ENCODE measurements at places on chromosomes 11 and 22.

DNA sequence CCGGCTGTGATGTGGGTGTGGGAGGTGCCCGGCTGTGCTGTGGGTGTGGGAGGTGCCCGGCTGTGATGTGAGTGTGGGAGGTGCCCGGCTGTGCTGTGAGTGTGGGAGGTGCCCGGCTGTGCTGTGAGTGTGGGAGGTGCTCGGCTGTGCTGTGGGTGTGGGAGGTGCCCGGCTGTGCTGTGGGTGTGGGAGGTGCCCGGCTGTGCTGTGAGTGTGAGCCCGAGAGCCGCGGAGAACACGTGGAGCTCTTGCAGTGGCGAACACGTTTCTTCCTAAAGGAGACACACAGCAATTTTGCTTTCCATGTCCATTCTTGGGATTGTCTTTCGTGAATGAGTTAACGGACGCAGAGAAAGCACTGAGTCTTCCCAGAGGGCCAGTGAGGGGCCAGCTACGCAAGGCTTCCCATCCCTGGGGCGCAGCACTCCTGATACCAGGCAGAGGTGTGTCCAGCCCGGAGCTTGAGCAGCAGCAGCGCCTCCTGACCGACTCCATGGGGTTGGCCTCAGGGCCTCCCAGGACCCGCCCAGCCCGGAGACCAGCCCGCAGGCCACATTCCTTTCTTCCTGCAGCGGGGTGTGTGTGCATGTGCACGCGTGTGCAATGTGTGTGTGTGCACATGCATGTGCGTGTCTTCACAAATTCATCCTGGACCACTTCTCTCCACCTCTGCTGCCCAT, 245.0 kb upstream of the B3GAT1 start:
- no peak for DNase-seq

DNA sequence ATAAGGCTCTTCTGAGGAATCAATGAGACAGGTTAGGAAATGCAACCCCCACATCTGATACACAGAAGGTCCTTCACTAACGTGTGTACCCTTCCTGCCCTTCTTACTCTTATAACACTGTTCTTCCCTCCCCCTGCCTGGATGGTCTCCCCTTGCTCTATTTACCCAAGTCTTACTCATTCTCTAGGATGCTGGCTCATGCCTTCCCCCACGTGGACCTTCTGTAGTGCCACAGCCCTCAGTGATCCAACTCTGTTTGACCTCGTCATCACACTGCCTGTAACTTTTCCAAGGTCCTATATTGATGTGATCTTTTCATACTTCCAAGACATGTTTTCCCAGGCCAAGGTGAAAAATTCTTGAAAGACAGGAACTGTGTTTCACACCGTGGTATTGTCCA, 79.8 kb downstream of the C11orf58 start:
- no peak for DNase-seq

DNA sequence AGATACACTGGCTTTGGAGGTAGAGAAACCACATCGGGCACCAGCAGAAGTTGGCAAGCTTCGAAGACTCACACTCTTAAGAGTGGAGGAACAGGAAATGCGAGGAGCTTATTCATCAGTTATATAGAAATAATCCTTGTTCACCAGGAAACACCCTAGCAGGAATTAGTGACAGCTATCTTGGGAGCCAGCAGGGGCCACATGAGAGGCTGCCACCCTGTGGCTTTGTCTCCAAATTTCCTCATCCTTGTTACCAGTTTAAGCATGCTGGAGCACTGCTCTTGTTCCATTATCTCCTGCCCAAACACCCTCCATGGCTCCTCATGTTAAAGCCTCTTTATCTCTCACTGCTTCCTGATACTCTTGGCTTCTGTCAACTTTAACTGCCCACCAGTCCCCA, 131.0 kb downstream of the PLEKHA7 start:
- DNase-seq: peak; percentile 74

GRCh38 chr11:114250993-114251814, 45.0 kb upstream of the NNMT start:
- DNase-seq: no peak

GRCh38 chr11:84882056-84882455, 745.1 kb downstream of the DLG2 start:
- DNase-seq: no peak

GRCh38 chr11:65424205-65425104, 1.9 kb downstream of the NEAT1 start:
- DNase-seq: peak; percentile 79

DNA sequence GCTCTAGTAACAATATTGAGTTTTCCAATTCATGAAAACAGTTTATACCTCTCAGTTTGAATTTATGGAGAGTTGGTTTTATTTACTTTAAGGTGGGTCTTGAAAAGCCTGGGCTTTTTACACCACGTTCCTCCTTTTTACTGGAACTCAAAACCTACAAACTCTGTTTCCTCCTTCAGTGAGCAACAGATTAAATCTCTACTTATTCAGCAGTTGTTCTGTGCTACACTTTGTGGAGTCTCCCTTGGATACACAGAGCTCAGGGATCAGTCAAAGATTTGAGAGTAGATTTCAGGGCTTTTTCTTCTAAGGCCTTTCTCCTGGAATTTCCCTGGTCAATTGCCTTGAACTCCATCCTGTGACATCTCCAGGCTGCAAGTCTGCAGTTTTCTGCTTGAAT, 3.5 kb downstream of the NXPE1 start:
- no peak for DNase-seq

- no peak for DNase-seq
These were observed 620.7 kb upstream of the ARHGAP42 start for GRCh38 chr11:100066399-100066798.

DNA sequence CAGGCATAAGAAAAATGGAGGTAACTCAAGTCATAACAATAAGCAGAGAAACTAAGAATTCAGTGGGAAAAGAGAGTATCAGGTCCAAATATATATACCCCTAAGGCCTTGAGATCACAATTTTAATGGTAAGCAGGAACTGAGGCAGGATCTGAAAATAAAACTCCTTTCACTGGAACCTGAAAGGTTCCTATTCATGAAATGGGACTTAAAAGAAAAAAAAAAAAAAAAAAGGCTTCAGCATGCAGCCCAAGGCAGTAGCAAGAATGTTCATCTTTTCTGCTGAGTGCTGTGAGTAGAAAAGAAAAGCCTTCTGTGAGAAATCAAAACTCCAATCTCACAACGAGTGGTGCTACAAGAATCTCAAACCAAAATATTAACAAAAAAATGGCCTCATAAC, 75.3 kb downstream of the DLG2 start:
- DNase-seq: no peak
